ENCODE measurements at places on chromosomes 12 and 14.

DNA sequence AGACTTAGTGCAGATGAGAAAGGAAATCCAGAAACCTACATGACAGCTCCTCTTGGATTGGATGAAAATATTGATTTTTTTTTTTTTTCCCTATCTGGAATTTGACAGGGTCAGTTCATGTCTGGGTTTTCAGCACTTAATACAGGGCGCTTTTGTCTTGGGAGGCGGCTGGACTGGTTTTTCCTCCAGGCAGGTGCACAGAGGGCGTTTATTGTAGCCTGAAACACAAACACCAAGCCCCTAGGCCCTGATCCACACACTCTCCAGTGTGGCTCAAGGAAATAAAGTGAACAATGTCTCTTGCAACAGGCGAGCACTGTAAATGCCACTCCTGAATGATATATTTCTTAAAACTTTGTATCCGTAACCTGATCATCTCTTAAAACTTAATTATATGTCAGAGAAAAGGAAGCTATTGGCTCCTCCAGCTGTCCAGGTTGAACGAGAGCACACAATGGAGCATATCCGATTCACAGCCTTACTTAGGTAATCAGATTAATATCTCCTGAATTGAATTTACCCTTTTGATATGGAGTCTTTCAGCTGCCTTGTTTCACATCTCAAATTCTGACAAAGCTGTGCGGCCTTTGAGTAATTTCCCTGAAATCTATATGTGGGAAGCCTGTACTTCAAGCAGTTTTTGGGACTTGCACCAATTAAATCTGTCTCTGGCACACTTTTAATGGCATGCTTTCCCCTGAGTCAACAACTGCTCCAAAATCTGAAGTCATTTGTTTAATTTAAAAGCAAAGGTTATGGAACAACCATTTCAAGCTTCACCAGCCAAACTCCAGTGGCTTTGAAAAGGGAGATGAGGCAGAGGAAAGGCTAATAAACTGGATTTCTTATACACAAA is 485.7 kb downstream of the ZFP36L1 start:
- DNase-seq, result peak; percentile 40

GRCh38 chr12:46547421-46548354 is 175.1 kb upstream of the SLC38A2 start:
- DNase-seq, result peak; percentile 69

GRCh38 chr12:18690653-18691052 is 47.2 kb downstream of the PLCZ1 start:
- peak; percentile 71 for DNase-seq

DNA sequence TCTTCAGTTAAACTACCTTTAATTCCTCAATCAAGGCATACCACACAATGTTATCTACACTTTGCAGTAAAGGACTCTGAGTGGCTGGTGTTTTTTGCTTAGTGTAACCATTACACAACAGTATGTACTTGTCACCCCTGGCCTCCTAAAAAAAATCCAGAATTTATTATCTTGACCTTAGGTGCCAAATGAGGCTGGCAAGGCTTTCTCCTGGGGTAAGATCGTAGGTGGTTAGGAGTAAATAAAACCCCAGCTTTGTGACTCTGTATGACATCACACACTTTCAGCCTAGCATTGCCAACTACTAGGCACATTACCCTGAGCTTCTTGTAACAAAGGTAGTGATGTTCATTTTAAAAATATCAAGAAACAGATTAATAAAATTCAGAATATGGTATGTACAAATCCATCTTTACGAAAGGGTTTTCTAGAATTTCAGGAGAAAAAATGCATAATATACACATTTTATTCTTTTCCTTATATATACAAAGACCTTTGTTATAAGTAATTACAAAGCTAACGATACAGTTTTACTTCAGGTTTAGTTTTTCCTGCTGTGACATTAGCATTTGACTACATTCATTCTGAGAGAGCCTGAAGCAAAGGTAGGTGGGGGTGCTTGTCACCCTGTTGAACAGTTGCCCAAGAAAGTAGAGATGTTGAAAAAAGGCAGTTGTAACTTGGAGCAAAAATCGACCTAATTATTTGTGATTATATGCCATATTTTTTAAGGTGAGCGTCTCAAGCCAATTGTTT is 13.5 kb downstream of the TCL1A start:
- DNase-seq, result no peak

- peak; percentile 17 for DNase-seq
Observed at GRCh38 chr12:47350062-47350408, 270.3 kb upstream of the AMIGO2 start.

DNA sequence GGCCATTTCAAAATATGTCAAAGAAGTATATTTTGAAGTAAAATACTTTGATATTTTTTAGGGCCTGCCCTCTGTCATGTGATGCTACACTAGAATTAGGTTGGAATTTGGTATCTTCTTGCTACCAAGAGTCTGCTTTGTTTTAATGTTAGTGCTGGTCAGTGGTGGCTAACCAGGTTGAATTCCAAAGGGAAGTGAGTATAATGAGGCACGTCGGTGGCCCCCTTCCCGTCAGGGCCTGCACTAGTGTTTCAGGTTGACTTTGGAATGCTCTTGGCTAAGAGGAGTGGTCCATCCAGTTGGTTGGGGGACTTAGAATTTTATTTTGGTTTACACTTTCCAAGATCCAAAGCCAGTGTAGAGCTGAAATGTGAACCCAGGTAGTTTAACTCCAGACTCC is 185.4 kb downstream of the NOVA1 start:
- DNase-seq, result no peak

GRCh38 chr12:116996621-116997020 is 85.9 kb downstream of the FBXW8 start:
- DNase-seq, result peak; percentile 8

- no peak for DNase-seq
Observed at GRCh38 chr12:45310627-45310968, 94.7 kb downstream of the ANO6 start.

GRCh38 chr12:91110311-91110924 is 876 bp downstream of the LUM start:
- no peak for DNase-seq

DNA sequence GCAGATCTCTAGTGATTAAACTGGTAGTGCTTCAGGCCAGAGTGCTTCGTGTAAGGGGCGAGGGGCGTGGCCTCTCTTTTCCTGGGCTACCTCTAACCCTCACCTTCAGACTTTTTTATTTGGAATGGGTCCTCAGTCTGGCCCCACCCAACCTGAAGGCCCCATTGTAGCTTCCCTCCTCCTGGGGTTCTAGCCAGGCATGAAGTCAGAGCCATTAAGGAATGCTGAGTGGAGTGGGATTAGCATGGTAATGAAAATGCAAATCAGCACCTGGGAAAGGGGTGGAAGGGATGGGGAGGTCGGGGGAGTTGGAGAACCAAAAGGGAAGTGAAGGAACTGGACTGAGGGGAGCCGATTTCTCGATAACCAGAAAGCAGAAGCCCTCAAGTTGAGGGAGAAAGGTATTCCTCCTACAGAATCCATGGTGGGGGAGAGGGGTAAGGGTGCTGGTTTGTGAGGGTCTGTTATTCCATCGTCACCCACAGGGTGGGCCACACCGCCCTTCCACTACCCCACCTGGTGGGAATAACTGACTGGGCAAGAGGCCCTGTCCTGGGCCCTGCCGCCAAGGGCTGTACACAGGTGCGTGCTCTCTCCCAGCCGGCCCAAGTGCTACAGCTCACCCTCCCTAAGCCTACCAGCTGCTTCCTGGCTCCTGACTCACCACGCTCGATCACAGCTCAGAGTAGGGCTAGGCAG is 14.1 kb downstream of the ZFHX2 start:
- DNase-seq, result no peak

DNA sequence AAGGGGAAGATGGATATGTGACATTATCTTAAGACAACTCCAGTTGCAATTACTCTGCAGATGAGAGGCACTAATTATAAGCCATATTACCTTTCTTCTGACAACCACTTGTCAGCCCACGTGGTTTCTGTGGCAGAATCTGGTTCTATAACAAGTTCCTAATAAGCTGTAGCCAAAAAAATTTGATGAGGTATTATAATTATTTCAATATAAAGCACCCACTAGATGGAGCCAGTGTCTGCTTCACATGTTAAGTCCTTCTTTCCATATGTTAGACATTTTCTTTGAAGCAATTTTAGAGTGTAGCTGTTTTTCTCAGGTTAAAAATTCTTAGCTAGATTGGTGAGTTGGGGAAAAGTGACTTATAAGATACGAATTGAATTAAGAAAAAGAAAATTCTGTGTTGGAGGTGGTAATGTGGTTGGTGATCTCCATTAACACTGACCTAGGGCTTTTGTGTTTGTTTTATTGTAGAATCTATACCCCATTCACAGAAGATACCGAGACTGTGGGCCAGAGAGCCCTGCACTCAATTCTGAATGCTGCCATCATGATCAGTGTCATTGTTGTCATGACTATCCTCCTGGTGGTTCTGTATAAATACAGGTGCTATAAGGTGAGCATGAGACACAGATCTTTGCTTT is 36.9 kb downstream of the PSEN1 start:
- peak; percentile 61 for DNase-seq

GRCh38 chr12:95611676-95612309 is 60.5 kb upstream of the USP44 start:
- DNase-seq, result no peak

- DNase-seq, result peak; percentile 84
Observed at GRCh38 chr12:53052419-53053217, 2.8 kb downstream of the TNS2 start.

- DNase-seq, result no peak
Observed at GRCh38 chr14:97328743-97329142, 531.6 kb downstream of the VRK1 start.

DNA sequence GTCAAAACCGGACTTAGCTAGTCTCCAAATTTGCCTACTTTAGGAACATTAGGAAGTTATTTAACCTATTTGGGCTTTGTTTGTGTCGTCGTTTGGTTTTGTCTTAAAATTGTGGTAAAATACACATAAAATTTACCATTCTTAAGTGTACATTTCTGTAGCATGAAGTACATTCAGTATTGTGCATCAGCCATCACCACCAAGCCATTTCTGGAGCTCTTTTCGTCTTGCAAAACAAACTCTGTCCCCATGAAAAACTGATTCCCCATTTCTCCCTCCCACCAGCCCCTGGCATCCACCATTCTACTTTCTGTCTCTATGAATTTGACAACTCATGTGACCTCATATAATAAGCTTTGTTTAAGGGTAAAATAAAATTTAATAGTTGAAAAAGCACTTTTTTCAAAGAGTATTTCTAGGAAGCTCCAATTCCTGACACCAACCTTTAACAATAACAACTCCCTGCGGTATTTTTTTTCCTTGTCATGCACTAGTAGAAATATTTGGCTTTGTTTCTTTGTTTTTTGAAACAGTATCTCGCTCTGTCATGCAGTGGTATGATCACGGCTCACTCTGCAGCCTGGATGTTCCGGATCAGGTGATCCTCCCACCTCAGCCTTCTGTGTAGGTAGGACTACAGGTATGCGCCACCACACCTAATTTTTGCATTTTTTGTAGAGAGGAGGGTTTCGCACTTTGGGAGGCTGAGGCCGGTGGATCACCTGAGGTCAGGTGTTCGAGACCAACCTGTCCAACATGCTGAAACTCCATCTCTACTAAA is 3.6 kb upstream of the UBC start:
- no peak for DNase-seq

DNA sequence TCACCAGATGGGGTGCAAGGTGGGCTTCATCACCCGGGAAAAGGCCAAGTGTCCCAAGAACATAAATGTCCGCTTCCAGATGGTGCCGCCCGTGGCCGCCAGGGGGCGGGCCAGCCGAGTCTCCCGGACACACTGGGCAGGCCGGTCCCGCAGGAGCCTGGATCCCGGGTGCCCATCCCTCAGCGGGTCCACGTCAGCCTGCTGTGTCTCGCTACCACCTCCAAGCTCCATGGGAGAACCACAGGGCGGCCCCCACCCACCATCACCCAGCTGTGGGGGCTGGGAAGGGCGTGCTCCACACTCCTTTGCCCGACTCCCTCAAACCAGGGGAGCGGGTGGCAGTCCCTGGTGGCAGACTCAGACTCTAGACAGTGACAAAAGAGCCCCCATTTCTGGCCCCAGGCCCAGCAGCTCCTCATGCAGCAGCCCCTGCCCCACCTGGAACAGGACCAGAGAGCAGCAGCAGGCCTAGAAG is 22.0 kb upstream of the NUDT14 start:
- peak; percentile 57 for DNase-seq

Measured in AG10803 (cell line).